ENCODE measurements at places on chromosomes 2 and 18. TPM values are rescaled to one million over a fixed set of nuclear protein-coding genes. Genes with fewer than 3 reads are reported as not detected.

NCKAP1 gene
- 210 TPM for total RNA-seq

WDPCP gene
- 23.7 TPM for total RNA-seq

- no peak for DNase-seq
These were observed 339.0 kb upstream of the ETAA1 start for GRCh38 chr2:67057901-67058703.

GRCh38 chr2:17506736-17507616, 11.3 kb downstream of the RAD51AP2 start:
- DNase-seq: no peak

DNA sequence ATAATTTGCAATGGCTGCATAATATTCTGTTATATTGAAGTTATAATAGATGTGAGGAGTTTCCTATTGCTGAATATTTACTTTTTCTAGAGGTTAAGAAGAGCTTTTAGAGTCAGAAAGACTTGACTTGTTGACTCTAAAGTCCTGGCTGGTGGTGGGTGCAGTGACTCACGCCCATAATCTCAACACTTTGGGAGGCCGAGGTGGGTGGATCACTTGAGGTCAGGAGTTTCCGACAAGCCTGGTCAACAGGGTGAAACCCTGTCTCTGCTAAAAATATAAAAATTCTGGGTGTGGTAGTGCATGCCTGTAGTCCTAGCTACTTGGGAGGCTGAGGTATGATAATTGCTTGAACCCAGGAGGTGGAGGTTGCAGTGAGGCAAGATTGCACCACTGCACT, 33.9 kb upstream of the ATIC start:
- DNase-seq: no peak

CASP10 gene
- 3.3 TPM for total RNA-seq

DNA sequence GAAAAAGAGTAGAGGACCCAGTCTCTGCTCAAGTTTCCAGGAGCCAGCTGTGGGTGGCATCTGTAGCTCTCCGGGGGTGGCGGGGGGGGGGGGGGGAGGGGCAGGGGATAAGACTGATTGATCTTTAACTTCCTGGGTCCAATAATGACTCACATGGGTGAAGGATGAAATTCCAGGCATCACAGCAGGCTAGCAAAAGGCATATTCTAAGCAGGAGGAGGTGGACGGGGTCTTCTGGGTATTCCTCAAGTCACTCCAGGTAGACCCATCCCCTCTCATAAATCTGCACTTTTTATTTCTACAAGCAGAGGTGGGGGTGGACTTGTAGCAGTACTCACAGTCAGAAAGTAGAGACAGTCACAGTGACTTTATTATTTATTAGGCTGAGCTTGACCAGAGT, 85.5 kb upstream of the TMEM247 start:
- DNase-seq: peak; percentile 60

- no peak for DNase-seq
These were observed 21.9 kb downstream of the EVA1A start for GRCh38 chr2:75538521-75539490.

DNA sequence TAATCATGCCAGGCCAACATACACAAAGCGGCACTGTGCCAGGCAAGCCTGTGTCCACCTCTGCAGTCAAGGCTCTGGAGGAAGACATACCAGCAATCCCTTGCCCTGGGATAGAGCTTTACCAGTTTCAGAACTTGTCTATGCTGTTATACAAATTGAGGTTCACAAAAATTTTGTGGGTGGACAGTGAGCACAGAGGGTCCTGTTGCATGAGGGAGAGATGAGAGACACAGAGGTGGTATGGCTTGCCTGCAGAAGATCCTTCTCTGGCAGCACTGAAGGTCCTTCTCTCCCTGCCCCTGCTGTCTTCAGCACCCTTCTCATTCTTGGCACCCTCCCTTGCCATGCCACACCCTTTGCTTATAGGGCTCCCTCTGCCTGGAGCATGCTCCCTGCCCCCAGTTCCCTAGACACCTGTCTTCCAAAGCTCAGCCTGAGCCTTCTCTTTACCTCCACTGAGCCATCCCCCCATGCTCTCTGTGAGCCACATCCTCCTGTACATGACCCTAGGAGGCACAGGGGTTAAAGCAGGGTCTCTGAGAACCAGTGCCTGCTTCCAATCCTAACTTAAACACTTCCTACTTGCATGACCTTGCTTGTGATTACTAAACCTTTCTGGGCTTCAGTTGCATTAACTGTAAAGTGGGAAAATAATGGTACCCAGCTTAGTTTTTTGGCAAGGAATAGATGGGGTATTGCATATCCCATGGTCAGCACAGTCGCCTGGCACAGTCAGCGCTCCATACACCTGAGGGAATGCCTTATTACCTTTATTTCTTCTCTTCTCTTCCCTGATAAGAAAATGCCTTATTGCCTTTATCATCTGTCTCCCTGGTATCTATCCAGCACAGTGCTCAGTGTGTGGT, 857 bp downstream of the FABP1 start:
- DNase-seq: peak; percentile 80

REG1B gene
- not detected for total RNA-seq

Measured in esophagus muscularis mucosa (tissue), 4 donors.